NCI-H187 treated with DMSO at 0.1 percent for 48 hours (cell line): ENCODE measurements at places on chromosomes 1 and 21.

- DNase-seq, result no peak
Measured at GRCh38 chr1:24868016-24868875, 61.8 kb downstream of the RUNX3 start.

DNA sequence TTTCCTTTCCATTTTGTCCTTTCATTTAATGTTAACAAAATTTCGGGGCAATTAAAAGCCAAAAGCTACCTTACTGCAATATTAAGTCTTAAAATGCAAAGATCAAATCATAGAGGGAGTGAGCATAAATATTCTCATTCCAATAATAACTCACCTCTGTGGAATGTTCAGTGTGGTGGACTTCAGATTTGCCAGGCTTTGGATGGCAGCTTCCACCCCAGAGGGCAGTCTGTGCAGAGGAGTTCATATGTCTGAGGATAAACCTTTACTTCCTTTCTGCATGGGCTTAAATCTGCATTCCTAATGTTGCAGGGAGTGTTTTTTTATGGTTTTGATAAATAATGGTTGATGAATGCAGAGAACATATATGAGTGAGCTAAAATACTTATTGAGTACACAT is 16.3 kb downstream of the KIAA0040 start:
- no peak for DNase-seq

GRCh38 chr1:229203030-229203751 is 67.7 kb upstream of the RAB4A start:
- DNase-seq, result no peak

DNA sequence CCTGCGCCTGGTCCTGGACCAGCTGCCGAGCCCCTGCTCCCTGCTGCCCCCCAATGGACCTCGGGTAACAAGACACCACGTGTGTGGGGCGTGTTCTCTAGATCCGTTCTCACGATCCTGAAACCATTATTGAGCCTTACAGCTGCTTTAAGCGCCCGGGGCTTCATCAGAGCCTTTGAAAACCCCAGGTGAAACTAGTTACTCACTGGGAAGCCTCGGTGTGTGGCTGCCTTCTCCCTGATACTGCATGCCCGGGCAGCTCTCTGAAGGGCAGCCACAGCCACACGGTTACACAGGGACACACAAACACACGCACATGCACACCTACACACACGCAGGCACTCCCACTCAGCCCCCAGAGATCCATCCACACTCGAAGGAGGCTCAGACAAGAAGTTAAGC is 5.3 kb downstream of the HES2 start:
- DNase-seq, result no peak

DNA sequence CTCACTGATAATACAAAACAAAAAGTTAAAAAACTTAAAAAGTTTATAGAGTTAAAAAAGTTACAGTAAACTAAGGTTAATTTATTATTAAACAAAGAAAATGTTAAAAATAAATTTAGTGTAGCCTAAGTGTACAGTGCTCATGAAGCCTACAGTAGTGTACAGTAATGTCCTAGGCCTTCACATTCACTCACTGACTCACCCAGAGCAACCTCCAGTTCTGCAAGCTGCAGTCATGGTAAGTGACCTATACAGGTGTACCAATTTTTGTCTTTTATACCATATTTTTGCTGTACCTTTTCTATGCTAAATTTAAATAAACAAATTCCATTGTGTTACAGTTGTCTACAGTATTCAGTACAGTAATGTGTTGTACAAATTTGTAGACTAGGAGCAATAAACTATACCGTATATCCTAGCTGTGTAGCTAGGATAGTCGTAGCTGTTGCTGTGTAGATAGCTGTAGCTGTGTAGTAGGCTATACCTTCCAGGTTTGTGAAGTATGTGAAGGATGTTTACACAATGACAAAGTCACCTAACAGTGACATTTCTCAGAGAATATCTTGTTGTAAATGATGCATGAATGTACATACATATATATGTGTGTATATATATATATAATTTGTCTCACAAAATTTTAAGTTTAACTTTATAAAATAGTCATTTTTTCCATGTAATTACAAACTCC is 140.2 kb downstream of the TGFB2 start:
- DNase-seq, result no peak

DNA sequence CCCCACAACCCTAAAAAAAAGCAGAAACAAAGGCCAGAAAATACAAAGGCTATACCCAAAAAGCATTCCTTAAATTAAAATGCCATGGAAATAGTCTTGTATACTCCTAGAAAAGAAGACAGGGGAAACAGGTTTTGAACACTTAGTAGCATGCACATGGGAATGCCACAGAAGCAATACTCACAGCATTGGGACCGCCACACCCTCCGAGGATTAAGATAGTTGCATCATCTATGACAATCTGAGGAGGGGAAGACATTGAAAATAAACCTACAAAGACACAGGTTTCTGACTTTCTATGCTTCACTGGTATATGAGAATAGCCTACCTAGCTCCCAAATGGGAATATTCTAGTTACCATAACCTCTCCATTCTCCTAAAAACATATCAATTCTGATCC is 15.9 kb upstream of the CPLANE2 start:
- DNase-seq, result no peak

DNA sequence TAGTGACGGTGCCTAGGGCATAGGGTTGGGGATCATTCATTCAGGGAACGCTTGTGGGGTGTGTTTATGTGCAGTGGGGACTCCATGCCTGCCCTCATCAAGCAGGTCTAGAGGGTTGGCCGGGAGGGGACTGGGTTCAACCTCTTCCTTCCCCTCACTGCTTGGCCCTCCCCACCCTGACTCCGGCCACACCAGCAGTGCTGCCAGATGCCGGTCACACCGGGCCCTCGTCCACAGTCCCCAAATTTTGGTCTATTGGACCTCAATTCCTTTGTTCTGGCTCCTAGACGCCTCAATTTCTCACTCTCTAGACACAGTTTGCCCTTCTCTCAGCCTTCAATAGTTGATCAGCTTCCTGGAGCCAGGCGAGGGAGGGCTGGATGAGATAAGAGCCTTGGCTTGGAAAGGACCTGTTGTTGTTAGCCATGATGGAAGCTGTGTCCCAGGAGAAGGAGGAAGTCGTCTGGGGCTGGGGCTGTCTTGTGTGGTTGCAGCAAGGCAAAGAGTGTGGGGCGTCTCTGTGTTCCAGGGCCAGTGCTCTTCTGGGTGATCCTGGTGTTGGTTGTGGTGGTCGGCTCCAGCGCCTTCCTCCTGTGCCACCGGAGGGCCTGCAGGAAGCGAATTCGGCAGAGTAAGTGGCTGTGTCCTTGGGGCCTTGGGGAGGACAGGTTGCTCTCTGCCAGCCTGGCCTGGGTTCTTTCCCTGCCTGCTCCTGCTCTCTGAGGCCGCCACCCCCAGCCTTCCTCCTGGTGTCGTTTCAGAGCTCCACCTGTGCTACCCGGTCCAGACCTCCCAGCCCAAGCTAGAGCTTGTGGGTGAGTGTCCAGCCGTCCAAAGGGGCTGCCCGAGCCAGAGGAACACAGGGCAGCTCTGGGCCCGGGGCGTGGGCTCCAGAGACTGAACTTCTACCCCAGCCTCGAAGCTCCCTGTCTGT is 41.1 kb upstream of the TNFRSF1B start:
- DNase-seq, result no peak

DNA sequence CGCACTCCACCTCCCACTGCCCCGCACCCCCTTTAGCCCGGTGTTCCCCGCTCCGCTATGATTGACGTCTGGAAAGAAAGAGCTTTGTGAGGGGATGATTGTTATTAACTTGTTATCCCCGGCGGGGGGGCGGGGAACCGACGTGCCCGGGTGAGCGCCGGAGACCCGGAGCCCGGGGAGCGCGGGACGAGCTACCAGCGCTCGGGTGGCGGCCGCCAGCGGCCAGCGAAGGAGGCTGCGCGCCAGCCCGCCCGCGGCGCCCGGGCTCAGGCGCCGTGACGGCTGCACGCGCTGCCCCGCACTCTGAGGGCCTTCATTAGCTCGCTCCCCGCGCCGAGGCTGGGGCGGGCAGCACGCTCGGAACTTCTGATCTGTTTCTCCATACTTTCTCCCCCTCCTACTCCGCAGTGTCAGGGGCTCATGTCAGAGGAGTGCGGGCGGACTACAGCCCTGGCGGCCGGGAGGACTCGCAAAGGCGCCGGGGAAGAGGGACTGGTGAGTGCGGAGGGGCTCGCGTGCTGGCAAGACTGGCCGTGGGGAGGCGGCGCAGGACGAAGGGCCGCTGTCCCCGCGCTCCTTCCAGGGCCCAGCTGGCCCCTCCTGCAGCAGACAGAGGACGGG is 2.1 kb downstream of the LHX8 start:
- no peak for DNase-seq

GRCh38 chr1:161273402-161273801 is 14.9 kb downstream of the PCP4L1 start:
- no peak for DNase-seq

GRCh38 chr1:119743776-119744597 is 24.7 kb downstream of the HMGCS2 start:
- peak; percentile 24 for DNase-seq

DNA sequence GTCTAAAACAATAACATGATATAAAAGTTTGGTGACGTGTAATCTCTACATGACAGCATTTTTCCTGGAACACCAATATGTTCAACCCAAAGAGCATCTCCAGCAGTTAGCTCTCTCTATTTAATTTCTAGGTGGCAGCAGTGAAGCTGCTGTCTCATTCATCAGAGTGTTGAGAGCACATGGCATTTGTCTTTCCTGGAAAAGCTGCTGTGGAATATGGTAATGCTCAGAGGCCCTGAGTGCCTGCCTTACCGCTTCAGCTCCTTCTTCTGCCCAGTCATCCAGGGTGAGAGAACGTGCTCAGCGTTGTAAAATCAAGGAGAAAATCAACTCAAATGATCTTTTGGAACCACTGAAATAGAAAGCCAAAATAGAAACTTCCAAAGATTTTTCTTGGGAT is 640.7 kb downstream of the ADGRL2 start:
- no peak for DNase-seq

DNA sequence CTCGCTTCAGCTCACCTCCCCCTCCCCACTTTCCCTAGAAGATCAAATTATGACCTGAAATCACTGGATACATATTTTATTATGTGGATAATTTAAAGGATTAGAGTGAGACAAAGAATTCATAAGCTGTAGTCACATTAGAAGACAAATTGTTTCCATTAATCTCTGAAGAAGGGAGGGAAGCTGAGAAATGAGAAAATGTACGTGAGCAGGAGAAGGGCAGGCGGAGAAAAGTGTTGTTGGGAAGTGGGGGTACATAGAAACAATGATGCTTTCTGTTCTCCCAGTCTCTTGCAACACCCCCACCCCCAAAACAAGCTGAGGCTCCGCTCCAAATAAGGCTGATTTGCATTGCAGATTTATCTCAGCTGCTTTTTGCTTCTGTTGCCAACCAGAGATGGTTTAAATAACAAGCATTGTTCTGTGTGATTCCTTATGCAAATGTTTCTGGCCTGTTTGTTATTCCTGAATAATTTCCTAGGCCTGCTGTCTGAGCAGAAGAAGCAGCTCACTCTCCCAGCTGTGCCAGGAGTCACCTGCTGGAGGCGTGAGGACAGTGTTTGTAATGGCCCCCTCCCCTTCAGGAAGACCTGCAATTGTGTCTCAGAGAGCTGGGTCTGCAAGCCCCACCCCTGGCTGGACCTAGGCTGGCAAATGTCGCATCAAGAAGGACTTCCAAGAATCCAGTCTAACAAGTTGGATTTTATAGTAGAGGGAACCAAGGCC is 121.8 kb upstream of the TNR start:
- DNase-seq, result no peak

GRCh38 chr1:213868482-213868881 is 119.3 kb upstream of the PROX1 start:
- DNase-seq, result no peak

DNA sequence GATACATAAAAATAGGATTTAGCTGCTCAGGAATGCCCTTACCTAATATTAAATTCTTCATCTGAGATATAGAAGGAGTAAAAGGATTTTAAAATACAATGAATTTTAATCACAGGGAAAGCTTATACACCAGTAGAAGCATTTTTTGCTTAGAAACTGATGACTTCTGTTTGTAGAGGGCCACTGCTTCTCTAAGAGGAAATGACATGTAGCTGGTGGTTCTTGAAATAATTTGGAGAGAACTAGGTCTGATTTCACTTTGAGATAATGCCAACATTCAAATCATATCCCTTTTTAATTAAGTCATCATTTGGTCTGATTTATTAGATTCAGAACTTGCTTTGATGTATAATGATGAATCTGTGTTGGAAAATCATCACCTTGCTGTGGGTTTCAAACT is 166.6 kb upstream of the SGIP1 start:
- DNase-seq, result no peak

GRCh38 chr1:8294170-8294697 is 23.7 kb upstream of the SLC45A1 start:
- no peak for DNase-seq

GRCh38 chr1:86517336-86517735 is 29.5 kb upstream of the CLCA4 start:
- DNase-seq, result no peak

GRCh38 chr1:61043010-61043820 is 39.1 kb upstream of the NFIA start:
- no peak for DNase-seq

DNA sequence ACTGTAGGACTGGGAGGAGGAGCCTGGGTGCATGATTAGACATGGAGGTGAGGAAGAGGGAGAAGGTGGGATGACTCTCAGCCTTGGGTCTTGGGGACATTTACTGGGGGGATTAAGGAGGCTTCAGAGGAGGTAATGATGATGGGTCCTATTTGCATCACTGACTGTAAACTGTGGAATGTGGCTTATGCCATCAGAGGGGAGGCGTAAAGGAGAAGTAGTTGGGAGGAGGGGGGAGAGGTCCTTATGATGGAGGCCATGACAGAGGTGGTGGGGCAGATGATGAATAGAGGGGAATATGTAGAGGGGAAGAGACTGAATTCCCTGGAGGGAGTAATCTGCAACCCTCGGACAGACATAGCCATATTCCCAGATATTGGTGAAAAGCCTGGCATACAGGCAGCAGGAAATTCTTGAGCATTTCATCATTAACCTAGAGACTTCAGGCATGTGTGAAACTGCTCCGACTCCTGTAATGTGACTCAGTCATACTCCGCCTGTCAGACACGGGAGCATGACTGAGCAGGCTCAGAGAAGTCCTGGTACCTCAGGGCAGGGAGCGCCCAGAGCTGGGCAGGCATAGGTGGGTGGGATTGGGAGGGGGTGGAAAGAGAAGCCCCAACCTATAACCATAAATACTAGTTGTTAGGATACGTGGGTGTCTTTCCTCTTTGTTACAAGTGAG is 8.0 kb upstream of the LCE5A start:
- no peak for DNase-seq

DNA sequence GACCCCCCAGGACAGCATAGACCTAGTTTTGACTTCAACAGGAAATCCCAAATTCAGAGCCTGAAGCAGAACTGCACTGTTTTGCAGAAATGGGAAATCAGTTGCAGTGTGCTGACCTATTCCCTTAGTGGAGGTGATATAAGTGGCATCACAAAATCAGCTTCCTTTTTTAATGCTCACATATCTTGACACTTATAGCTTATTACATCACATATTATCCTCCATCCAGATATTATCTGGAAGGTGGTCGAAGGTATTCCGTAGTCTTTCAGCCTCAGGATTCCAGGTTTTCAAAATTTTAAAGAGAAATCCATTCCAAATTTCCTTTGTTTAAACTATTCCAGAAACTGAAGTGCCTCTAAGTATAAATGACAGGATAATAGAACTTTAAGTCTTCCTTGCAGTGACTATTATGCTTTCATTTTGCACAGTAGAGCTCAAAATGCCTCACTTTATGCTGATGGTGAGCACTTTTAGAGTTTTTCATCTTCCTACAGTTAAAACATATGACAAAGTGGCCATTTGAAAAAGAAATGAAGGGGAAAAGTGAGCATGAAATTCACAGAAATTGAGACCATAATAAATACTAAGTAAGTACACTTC is 106.4 kb upstream of the DPYD start:
- DNase-seq, result no peak
